ENCODE measurements at places on chromosomes 1 and 21.

DNA sequence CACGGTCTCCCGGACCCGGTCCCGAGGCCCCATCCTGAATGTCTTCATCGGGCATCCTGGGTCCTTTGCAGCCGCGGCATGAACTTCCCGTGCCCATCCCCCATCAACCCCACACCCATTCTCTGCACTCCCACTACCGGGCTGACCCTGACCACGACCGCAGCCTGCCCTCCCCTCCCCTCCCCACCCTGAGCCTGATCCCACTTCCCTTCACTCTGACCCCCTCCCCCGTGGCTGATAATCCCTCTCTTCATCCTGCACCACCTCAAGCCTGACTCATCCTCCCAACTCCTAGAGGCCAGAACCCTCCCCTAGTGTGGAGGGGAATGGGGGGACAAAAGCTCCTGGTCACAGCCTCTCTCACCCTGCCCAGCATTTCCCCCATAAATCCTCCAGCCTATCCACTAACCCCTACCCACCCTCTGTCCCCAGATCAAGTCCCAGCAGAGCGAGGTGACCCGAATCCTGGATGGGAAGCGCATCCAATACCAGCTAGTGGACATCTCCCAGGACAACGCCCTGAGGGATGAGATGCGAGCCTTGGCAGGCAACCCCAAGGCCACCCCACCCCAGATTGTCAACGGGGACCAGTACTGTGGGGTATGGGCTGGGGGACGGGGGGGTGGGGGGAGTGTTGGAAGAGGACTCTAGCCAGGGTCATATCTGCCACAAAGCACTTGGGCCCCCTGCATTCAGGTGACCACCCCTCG, 602 bp downstream of the SH3BGRL3 start:
- peak; percentile 61 for DNase-seq

- DNase-seq = no peak
Measured at GRCh38 chr1:33009561-33009960, 27.1 kb downstream of the AK2 start.

DNA sequence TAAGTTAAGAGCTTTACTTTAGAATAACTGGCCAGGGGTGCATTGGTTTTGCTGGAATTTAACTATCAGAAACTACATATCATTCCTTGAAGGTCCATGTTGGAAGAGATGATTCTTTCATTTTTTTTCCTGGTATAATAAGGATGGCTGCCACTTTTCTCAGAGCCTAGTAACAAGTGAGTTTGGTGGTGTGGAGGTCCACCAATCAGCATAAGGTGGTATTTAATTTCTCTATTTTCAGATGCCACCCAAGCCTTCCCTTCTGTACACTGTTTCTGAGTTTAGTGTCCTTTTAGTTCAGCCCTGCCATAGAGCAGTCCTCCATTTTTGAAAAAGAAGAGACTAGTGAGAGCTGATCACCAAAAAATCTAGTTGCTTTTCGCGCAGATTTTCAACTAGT, 386.3 kb downstream of the USP25 start:
- DNase-seq = no peak

DNA sequence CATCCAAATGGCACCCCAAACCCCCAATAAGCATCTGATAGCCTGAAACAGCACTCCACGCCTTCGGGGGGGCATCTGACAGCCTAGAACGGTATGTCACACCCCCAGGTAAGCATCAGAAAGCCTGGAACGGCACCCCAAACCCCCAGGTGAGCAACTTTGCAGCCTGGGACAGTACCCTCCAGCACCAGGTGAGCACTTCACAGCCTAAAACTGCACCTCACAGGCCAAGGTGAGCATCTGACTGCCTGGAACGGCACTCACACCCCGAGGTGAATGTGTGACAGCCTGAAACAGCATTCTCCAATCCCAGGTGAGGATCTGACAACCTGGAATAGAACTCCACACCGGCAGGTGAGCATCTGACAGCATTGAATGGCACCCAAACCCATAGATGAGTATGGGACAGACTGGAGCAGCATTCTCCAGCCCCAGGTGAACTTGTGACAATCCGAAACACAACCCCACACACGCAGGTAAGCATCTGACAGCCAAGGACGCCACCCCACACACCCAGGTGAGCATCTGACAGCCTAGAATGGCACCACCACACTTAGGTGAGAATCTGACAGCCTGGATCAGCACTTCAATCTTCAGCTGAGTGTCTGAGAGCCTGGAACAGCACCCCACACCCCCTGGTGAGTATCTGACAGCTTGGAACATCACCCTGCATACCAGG, 18.3 kb upstream of the MMEL1 start:
- DNase-seq = no peak

DNA sequence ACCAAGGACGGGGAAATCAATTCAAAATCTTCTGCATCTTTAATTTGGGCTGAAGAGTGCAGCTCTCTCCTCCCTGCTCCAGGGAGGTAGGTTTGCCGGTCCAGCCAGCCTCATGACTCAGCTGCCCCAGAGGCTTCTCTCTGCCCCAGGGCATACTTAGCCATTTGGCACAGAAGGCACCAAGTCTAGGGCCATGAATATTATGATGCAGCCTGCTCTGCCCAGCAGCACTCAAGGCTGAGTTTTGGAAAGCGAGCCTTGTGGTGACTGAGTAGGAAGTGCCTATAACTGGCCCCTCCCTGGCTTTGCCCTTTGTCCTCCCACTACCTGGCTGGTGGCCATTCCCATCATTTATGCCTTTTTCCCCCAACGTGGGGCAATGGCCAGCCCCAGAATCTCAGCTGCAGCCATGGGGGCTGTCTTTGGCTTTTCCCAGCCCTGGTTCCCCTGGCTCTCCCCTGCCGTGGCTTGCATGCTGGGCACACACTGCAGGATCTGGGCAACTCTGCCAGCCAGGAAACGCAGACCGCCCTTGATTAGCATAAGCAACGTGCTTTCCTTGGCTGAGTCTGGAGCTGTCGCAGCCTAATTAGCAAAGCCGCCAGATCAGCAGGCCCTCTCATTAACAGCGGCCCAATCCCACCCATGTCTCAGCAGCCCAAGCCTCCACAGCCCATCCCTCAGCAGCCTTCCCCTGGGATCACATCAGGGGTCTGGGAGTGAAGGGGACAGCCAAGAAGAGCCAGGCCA, 258.6 kb upstream of the TMEM51 start:
- DNase-seq = no peak

DNA sequence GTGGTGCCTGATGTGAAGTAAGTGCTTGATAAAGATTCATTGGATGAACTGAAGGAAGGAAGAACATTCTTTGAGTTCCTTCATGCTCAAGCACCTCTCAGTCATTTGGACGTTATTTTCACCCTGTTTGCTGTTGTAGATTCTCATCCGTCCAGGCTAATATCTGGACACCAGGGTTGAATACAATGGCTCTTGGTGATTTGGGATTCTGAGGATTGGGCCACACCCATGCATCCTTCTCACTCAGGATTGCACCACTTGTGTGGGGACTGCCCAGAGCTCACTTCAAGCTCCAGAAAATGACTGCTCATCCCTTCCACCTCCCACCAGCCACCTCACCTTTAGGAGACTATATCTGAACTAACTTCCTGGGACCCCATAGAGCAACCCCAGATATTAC, 117.1 kb upstream of the IPO9 start:
- no peak for DNase-seq

DNA sequence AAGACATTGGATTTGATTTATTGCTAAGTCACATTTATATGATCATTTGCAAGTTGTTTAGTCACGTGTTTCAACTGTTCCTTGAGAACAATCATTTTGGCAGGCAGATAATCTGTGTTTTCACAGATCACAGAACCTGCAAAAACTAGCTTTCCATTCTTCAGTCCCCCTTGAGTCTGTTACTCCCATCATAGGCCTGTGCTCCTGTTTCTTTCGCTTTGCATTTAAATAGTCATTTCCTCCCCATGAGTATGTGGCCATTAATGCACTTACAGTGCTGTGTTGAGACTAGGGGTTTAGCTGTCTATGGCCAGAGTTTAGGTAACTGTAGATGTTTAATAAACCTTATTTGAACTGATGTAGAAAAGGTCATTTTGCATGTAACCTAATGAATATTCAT, 214.5 kb downstream of the PATJ start:
- no peak for DNase-seq

GRCh38 chr1:87707411-87707810, 378.7 kb downstream of the LMO4 start:
- no peak for DNase-seq

DNA sequence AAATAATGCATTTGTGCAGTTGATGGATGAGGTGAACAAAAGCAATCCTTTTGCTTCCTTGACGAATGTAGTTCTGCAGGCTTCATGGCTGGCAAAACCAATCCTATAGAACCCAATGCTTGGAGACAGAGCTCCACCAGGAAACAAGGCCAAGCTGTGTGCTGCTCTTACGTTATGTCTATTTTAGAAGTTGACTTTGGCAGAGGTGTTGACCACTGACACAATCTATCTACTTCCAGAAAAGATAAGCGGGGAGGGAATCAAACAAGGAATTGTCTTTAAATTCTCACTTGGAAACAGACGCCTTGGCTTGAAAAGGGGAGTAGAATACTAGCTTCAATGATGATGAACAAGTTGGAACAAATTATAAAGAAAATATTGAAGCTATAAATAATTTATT, 211.2 kb downstream of the SETD4 start:
- peak; percentile 42 for DNase-seq

GRCh38 chr1:200724064-200724463, 14.6 kb upstream of the CAMSAP2 start:
- DNase-seq = no peak

DNA sequence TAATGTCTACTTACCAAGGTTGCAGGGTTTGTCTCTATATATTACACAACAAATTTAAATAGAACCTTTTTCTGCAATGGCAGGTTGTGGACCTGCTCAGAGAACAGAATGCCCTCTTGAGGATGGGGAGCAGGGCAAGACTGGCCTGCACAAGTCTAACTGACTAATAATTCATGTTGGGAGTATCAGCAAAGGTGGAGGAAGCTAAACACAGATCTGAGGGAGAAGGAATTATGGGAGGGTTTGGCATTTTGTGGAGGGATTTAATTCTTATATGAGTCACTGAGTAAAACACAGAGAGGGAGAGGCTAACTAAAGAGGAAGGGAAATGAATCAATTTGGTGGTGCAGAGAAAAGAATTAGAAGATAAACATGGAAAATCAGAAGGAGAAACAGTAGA, 40.0 kb downstream of the CLDN17 start:
- DNase-seq = no peak

DNA sequence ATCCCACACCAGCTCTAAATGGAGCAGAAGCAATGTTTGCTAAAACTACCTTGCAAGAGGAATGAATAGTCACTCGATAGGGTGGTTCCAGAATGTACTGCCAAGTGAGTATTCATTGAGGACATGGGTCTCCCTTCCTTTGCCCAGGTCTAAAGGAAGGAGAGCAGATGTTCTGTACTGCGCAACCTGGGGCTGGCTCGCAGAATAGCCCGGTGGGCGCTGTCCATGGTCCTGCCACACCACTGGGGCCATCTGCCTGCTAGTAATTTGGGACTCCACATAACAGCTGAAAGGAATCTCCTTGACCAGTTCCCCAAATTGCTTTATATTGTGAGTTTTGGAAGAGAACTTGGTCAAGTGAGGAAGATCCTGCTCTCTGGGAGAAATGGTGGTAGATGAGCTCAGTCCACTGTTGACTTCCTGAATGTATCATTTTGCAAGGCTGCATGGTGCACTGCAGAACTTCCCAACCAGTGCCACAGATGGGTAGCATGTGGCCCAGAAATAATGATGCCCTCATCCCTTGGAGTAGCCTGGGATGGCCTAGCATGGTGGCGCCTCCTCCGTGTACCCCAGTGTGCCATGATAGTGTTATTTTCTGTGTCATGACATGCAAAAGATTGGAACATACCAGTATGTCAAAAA, 5.7 kb downstream of the SLC6A17 start:
- DNase-seq = peak; percentile 62

GRCh38 chr1:31101147-31101502, 35.6 kb upstream of the PUM1 start:
- DNase-seq = peak; percentile 86

GRCh38 chr21:15820852-15821379, 91.1 kb downstream of the USP25 start:
- peak; percentile 51 for DNase-seq

Measured in fibroblast of upper back skin (primary cell).